Muscle of back (tissue), 13 donors: ENCODE measurements at places on chromosomes 13 and 19.

DNA sequence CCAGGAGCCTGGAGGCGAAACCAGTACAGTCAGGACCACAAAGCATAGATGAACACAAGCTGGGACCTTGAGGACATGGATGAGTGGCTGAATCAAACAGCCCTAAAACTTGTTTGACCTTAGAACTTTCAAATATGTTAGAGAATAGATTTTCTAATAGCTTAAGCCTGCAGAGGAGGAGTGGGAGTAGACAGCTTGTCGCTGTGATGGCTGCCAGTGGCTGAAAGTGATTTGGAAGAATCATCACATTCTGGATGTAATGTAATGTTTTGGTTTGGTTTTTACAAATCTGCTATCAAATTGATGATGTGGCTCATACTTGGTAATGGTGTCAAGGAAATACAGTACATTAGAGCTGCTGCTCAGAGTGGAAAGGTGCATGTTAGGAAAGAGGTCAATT, 12.0 kb downstream of the IGFL3 start:
- no peak for DNase-seq

DNA sequence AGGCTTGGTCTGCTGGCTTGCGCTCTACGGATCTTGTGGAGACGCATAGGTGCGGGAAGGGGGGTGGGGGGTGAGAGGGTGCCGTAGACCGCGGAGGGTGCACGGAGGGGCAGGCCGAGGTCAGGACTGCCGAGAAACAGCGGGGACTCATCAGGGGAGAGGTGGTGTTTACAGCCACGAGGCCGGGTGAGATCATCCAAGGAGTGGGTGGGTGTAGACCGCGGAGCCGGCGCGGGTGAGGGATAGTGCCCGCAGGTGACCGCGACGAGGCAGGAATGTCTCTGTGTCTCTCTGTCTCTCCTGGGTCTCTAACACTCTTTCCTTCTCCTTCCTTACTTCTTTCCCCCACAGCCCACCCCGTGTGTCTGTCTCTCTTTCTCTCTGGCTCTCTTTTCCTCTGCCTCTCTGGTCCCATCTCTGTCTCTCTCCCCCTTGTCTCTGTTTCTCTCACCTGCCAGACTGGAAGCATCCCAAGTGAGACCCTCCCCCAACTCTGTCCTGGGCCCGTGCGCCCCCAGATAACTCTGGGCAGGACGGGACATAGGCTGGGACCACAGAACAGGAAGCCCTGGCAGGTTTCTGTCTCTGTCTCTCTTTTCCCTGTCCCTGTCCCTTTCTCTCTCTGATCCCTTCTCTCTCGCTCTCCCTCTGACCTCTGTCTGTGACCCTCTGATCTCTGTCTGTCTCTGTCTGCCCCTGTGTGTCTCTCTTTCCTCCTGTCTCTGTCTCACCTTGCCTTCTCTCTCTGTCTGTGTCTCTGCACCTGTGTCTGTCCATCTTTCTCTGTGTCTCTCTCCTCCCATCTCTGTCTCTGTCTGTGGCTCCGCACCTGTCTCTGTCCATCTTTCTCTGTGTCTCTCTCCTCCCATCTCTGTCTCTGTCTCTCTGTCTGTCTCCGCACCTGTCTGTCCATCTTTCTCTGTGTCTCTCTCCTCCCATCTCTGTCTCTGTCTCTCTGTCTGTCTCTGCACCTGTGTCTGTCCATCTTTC, 1.8 kb upstream of the KLK4 start:
- no peak for DNase-seq

DNA sequence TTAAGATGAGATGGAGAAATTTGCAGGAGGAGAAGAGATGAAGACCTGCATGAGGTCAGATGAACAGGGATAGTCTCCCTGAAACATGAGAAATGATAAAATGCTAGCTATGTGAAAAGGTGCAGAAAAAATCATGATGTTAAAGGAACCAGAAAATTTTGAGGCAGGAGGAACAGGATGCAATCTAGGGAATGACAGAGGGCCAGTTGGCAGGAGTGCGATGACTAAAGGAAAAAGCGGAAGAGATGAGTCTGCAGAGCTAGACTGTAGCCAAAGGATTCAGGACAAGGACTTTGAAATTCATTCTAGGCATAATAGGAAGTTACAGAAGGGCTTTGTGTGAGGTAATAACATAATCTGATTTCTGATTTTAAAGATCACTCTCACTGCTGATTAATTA, 77.9 kb downstream of the TRPC4 start:
- DNase-seq: peak; percentile 53

GRCh38 chr13:108895220-108895704, 265.9 kb downstream of the MYO16 start:
- DNase-seq: no peak

GRCh38 chr19:49423985-49424303, 703 bp upstream of the PTH2 start:
- no peak for DNase-seq

DNA sequence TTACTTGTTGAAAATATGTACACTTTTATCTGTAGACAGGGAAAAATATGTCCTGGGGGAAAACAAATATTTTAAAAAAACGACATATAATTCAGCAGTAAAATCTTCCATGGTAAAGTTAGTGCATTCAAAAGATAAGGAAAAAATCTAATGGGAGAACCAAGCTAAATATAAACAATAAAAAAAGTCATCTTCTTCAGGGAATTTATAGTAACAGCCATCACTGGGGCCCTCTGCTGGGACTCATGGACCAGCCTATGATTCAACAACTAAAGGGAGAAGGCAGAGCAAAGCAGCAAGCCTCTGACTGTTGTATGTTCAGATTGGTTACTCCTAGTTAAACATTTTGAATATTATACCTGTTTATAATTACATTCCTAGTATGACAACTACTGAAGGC, 93.0 kb downstream of the ITGBL1 start:
- DNase-seq: no peak
